Activated naive CD8-positive, alpha-beta T cell treated with anti-CD3 and anti-CD28 coated beads for 36 hours (primary cell): ENCODE measurements at places on chromosomes 1 and 21. TPM values are rescaled to one million over a fixed set of nuclear protein-coding genes. Genes with fewer than 3 reads are reported as not detected.
A peak's percentile ranks its signal among the peaks of the same experiment; 100 is the strongest.

DNA sequence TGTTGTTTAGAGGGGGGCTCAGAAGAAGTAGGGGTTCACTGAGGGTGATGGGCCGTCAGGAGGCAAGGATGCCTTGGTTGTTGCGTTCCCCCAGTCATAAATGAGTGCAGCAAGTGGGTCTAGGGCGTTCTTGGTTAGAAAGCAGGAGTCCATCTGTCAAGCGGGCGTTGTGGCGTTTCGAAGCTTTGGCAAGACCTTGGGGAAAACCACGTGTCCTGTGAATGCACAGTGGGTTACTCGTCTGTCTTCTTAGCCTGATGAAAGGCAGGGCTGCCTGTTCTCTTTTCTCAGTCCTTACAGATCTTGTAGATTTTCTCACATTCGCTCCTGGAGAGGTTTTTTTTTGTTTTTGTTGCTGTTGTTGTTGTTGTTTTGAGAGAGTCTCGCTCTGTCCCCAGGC lies 6.3 kb upstream of the ZNF496 start:
- DNase-seq: no peak

DNA sequence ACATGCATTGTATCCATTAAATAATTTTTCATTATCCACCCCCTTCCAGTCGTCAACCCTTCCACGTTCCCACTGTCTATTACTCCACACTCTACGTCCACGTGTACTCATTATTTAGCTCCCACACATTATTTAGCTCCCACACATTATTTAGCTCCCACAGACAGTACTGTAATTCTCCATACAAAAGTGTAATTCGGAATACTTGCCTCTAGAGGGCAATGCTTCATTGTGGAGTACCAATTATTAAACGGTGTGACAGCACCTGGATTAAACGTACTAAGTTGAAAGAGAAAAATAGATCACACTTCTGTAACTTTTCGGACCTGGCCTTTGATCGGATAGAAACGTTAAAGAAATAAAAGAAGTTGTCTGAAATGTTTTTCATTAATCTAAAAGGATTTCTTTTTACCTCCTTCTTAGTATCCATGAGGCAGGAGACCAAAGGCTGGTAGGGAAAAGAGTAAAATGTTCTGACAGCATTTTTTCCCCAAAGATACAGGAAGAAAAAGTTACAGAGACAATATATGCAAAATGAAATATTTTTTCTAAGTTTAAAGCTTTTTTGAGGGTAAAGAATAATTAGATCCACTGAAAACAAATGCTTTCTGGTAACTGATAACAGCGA lies 99.2 kb downstream of the LHX8 start:
- DNase-seq: no peak

GRCh38 chr1:53442299-53442698 lies 16.9 kb upstream of the DMRTB1 start:
- DNase-seq: no peak

DNA sequence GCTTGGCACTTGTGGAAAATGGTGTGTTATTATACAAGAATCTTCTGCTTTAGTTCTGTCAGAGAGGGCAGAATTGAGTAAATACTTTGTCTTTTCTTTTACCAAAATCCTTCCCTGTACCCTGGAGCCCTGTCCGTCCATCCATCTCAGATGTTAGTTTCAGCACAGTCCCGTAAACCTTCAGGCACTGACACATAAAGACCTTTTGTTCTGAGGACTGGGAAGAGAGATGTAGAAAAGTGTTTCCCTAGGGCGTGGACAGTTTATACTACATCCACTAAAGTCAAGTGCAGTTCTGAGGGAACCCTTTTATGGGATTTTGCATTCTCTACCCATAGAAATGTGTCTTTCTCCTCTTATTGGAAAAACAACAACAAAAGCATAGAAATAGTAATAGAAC lies 162.4 kb downstream of the PDE4B start:
- no peak for DNase-seq

- no peak for DNase-seq
Observed at GRCh38 chr21:42665026-42665425, 11.6 kb downstream of the PDE9A start.

- DNase-seq: no peak
Observed at GRCh38 chr1:32116531-32116930, 8.7 kb downstream of the KPNA6 start.

DNA sequence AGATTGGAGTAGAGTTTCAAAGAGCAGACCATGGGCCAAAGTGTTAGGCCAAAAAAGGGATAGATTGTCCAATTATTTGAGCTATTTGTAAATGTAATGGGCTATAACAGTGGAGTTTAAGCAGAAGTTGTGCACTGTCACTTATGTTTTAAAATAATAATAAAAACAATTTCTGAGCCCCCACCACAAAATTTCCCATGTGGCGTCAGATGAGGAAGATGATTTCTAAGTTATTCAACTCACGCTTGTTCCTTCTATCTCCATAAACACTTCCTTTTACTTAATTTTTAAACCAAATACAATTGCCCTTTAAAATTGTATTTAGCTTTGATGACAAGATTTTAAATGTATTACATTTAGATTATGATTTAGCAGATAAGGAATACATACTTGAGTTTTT lies 330.0 kb downstream of the PTPRC start:
- no peak for DNase-seq

GRCh38 chr1:153880962-153881361 lies 41.8 kb downstream of the GATAD2B start:
- DNase-seq: peak; percentile 38

- no peak for DNase-seq
Observed at GRCh38 chr1:8443558-8444194, 125.8 kb downstream of the SLC45A1 start.

- no peak for DNase-seq
Observed at GRCh38 chr1:196531737-196532524, 76.3 kb downstream of the KCNT2 start.

DNA sequence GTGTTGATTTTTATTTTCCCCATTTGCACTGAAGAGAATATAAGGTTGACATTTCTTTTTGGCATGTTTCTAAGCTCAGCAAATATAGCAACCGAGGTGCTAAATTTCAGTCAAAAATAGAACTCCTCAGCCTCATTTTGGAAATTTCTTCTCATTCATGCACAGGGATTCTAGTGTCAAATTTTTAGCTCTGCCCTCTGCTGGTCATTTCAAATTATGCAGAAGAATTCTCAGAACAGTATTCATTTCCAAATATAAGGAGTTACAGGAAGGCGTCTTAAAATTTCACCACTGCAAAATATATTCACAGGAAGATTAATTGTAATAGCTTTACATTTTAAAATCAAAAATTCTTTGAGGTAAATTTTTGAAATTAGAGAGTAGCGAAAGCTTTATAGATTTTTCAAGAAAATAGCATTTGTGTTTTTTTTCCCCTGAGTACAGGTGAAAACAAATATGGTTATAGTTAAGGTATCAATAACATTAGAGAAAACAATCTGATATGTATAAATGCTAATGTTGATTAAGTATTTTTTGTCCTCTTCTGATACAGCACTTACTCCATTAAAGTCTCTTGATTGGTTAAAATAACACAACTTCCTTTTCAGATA lies 57.9 kb downstream of the FMN2 start:
- DNase-seq: no peak

GRCh38 chr1:154414606-154415005 lies 9.5 kb downstream of the IL6R start:
- no peak for DNase-seq

DNA sequence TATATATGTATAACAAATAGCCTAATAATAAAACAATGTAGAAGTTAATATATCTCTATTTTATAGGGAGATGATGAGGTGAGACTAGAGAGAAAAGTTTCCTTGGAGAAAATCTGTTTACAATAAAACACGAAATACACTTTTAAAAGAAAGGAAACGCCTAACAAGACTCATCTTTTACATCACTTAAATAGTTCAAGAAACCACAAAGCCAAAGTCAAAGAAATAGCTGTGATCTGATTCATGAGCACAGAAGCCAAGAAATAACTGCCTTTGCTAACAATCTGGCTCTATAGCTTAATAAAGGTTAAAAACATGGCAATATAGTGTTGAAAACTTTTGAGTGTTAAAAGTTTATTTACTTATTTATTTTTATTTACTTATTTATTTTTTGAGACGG lies 61.5 kb downstream of the TOR3A start:
- DNase-seq: no peak

- DNase-seq: no peak
Observed at GRCh38 chr1:227726924-227727599, 8.0 kb downstream of the JMJD4 start.

GRCh38 chr1:147486876-147487656 lies 54.2 kb upstream of the BCL9 start:
- DNase-seq: no peak

DNA sequence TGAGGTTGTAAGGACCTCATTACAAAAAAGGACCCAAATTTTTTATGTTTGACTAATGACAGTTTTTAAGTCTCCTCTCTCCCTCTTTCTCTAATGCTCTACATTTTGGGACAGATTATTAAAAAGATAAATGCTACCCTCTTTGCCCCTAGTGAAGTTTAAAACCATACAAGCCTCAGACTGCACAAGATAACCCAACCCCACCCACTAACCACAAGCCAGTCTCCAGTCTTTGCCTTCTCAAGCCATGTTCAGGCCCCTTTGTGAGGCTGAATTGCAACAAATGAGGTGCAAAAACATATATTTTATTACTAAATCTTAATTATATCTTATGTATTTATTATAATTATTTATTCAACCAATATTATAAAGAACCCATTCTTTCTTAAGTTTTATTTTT lies 597.2 kb upstream of the BRINP3 start:
- DNase-seq: no peak

DNA sequence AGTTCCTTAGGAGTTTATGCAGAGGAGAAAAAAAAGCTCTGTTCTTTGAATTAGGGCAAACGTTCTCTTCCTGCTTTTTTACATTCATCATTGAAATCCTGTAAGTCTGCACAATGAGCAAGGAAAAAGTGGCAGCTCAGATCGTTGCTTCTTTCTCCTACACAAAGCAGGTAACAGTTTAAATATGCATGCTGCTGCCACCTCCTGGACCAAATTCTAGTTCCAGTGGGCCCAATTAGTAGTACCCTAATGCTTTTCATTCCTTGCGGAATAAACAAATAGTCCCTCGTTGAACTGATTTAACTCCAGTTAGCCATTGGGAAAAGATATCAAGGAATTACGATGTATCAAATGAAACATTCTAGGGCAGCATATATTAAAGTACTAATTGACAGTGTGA lies 20.1 kb downstream of the YTHDF2 start:
- no peak for DNase-seq

- peak; percentile 38 for DNase-seq
Observed at GRCh38 chr1:174160109-174160473, 771 bp downstream of the RABGAP1L start.

GRCh38 chr1:64597113-64597512 lies 127.2 kb downstream of the CACHD1 start:
- DNase-seq: no peak

Gene IFI16
- 292 TPM for total RNA-seq

Gene MEX3A
- total RNA-seq: 0.34 TPM

Gene CAPZA1
- 243 TPM for total RNA-seq

Gene PUSL1
- 30.0 TPM for total RNA-seq

Gene CFAP74
- total RNA-seq: 0.46 TPM

Gene LENEP
- not detected for total RNA-seq

Gene PSMA5
- 252 TPM for total RNA-seq

Gene CCDC17
- total RNA-seq: 1.1 TPM

Gene PTP4A2
- total RNA-seq: 342 TPM

Gene APOBEC4
- total RNA-seq: not detected

Gene ELF3
- not detected for total RNA-seq

Gene PLXNA2
- 0.08 TPM for total RNA-seq

Gene PRAMEF26
- total RNA-seq: not detected
